ENCODE measurements at places on chromosomes 11 and 22.

GRCh38 chr11:82733444-82734119, at the start of gene FAM181B:
FAM181B (minus strand) TSS chr11:82733864; CDS start chr11:82733729, 135 bp downstream.
- DNase-seq, result no peak

GRCh38 chr22:22033803-22034468, 51.3 kb upstream of the TOP3B start:
- no peak for DNase-seq

DNA sequence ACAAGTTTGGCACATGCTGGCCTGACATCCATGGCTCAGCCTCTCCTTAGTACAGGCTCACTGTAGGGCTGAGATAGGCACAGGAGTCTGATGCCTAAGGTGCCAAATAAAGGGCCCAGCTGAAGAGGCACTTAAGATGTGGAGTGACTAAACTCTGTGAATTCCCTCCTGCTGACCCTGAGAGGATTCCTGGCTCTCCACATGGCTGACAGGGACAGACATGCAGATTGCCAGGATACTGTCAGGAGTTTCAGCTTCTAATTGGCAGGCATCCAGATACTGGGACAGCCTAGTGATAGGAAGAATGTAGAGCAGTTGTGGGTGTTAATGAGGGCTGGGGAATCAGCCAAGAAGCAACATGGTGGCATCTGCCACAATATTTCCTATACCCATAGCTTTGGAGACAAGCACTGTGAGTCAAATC, 558.7 kb downstream of the INSC start:
- DNase-seq, result no peak

DNA sequence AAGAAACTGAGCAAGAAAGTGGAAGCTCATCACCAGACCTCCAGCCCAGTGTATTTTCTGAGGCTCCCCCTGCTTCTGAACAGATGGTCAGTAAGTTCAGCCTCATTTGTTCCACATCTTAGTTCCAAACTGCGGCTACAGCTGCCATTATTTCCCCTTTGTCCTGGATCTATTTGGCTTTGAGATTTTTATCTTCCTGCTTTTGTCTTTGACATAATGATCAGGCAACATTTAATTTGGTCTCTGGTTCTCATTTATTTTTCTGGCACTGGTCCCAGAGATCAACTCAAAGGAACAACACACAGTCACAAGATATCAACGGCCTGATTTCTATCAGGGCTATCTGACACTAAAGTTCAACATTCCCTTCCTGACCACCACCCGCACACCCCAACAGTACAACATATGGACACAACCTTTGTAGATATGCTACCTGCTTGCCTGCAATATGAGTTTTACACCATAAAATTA, 137.5 kb downstream of the FAM76B start:
- no peak for DNase-seq

GRCh38 chr22:50733521-50734342, 4.3 kb upstream of the ACR start:
- no peak for DNase-seq

- no peak for DNase-seq
Measured at GRCh38 chr11:123235117-123235655, 40.1 kb upstream of the CLMP start.

DNA sequence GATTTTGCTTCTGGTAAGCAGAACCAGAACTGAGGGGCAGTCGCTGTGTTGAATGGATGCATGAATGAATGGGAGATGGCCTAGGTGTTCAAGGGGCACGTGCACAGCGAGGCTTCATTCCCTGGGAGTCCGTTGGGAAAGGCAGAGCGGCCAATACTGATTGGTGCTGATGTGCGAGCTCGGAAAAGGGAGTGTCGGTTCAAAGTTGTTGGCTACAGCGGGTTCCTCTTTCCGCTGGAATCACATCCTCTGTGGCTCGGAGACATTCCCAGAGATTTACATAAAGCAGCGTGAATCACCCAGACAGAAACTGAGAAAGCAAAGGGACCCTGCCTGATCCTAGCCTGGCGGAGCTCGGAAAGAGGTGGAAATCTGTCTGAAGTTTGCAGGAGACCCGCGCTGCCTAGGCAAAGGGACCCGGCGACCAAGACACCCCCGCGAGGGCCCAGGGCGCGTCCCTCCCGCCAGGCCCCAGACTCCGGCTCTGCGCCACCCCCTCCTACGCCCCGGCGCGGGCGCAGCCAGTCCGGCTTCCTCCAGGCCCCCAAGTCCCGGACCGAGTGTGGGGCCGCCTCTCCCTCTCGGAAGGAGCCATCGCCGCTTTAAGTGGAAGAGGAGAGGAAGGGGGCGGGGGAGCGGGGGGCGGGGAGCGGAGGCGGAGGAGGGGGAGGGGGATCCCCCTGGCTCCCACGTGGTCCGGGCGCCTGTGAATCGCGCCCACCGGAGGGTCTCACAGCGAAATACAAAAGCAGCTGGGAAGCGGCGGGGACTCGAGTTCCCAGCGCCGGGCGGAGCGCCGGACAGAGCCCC, at the start of gene FJX1:
Gene FJX1 (plus strand): TSS at position 774 of the 810 bp plus-strand sequence. CDS start 177 bp downstream, outside the sequence.
- peak; percentile 91 for DNase-seq

DNA sequence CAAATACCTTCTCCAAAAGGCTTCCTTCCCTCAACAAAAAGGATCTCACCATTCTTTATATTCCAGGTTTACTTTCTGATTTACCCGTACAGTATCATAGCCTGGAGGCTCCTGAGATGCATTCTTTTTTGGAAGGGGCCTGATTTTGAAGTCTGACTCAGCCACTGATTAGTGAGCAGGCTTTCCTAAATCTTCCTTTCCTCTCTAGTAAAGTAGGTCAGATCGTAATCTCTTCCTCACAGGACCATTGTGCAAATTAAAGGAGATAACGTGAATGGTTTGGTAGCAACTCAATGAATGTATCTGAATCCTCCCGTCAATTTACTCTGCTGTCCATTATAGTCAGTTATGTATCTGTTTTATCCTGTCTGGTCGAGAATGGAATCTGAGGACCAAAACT, 227.7 kb upstream of the ANO5 start:
- no peak for DNase-seq

- no peak for DNase-seq
Measured at GRCh38 chr11:77799338-77799737, 21.2 kb downstream of the RSF1 start.

- DNase-seq, result no peak
Measured at GRCh38 chr22:33747029-33747428, 173.2 kb downstream of the LARGE1 start.

- no peak for DNase-seq
Measured at GRCh38 chr11:87597725-87598124, 560.0 kb downstream of the TMEM135 start.

Data from A172 (cell line).